Psoas muscle (tissue), 8 donors: ENCODE measurements at places on chromosomes 2 and 18. TPM values are rescaled to one million over a fixed set of nuclear protein-coding genes. Genes with fewer than 3 reads are reported as not detected.

DNA sequence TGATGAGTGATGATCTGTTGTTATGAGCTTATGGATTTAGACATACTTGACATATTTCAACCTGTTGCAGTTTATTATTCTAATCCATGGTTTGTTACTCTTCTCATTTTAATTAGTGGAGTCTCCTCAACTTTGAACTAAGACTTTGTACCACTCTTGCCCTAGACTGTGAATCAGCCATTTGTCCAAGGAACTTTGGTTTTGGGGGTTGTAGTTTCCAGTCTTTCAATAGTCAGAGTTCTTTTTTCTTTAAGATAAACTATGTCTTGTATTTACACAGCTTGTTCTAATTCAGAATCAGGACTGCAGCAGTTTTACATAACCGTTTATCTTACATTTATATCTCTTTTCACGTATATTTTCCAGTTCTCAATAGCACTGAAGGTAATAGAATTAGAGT is 133.6 kb downstream of the GULP1 start:
- no peak for DNase-seq

DNA sequence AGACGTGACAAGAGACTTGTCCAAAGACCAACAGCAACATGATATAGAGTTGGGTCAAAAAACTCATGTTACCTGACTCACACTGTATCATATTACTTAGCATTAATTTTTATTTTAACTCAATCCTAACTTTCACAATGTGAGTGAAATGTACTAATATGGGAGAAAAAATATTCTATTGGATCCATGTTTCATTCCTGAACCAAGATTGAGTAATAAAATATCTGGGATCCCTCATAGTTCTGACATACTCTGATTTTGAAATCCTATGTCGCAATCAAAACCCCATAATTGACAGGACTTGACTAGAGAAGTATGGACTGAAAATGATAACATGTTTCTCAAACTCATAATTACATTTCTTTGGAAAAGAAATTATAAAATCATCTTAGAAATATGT is 190.4 kb downstream of the RIT2 start:
- no peak for DNase-seq

- DNase-seq: no peak
Measured at GRCh38 chr18:48735080-48735676, 196.3 kb downstream of the CTIF start.

GRCh38 chr2:178517496-178517895 is 37.2 kb downstream of the PLEKHA3 start:
- DNase-seq: no peak

- DNase-seq: no peak
Measured at GRCh38 chr2:70396612-70397011, 94.7 kb upstream of the FAM136A start.

DNA sequence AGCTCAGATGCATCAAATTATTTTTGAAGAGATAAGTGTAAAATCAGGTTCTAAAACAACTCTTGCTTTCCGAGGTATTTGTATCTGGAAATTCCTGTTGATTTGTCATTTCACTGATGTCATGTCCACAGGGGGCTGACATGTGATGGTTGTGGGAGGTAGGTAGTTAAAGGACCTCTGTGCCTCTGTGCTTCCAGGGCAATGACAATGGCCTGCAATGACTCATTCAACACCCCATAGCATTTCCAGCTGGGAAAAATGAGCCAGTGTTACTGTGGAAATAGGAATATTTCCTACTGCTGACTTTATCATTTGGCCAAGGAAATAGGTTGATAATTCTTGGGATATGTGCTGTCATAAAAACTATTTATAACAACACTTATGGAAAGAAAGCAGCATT is 86.2 kb upstream of the CCDC195 start:
- no peak for DNase-seq

- no peak for DNase-seq
Measured at GRCh38 chr2:45707006-45707405, 55.5 kb downstream of the PRKCE start.

Gene LRRC30
- 8.2 TPM for total RNA-seq

DNA sequence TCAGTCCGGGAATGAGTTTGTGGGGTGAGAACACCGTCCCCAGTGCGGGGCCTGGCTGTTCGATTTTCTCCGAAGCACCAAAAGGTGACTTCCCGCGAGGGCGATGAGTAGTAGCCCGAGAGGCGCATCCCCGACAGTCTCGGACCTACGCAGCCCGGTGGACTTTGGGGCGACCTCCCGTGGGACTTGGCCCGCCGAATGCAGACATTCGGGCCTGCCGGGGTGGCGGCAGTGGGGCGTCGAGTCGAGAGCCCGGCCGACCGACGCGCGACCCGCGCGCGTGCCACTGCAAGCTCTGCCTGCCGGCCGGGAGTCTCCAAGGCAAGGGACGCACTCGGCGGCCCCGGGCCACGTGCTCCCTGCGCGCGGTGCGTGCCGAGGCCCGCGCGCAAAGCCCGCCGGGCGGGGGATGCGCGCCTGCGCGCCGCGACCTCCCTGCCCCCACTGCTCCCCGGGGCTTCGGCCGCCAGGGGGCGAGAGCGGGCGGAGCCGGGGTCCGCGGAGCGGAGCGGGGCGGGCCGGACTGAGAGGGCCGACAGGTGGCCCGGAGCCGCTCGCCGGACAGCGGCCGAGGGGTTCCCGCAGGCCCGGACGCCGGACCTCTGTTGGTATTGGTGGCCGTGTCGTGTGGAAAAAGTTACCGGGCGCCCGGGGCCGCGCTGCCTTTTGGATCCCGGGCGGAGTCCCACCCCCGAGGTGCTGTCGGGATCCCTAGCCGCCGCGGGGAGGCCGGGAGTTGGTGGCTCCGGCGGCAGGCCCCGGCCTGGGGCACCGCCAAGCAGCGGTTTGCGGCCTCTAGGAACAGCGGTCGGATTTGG is 1.9 kb downstream of the PTMA start:
- DNase-seq: peak; percentile 94

GRCh38 chr2:70360661-70361270 is 58.9 kb upstream of the FAM136A start:
- no peak for DNase-seq
